A172 (cell line): ENCODE measurements at places on chromosomes 3 and 15. TPM values are rescaled to one million over a fixed set of nuclear protein-coding genes. Genes with fewer than 3 reads are reported as not detected.

- DNase-seq = peak; percentile 9
Measured at GRCh38 chr3:174062923-174063322, 665.4 kb downstream of the NLGN1 start.

DNA sequence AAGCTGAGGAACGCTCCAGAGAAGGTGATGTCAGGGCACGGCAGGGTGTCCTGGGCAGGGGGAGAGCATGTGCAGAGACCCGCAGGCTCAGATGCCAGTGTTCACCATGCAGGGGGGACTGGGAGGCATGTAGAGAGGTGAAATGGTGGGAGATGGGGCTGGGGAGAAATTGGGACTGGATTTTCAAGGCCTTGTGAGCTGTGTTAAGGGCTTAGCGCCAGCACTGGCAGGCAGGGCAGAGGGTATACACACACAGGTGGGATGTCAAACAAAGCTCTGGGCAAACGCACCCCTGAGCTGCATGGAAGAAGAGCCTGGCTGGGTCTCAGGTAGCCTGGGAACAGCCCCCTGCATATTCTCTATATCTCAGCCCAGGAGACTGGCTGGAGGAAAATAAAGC, 282.7 kb downstream of the SHQ1 start:
- no peak for DNase-seq

- peak; percentile 49 for DNase-seq
Measured at GRCh38 chr3:100650651-100651619, 41.5 kb downstream of the ADGRG7 start.

GRCh38 chr3:139916271-139916670, 18.7 kb upstream of the CLSTN2 start:
- no peak for DNase-seq

PRC1 gene
- total RNA-seq = 311 and 334 TPM in 2 replicates
